ENCODE measurements at places on chromosomes 5 and 9.

- no peak for DNase-seq
Observed at GRCh38 chr9:113956901-113957300, 80.8 kb downstream of the ZNF618 start.

- DNase-seq: no peak
Observed at GRCh38 chr5:177372910-177373309, 11.3 kb upstream of the SLC34A1 start.

DNA sequence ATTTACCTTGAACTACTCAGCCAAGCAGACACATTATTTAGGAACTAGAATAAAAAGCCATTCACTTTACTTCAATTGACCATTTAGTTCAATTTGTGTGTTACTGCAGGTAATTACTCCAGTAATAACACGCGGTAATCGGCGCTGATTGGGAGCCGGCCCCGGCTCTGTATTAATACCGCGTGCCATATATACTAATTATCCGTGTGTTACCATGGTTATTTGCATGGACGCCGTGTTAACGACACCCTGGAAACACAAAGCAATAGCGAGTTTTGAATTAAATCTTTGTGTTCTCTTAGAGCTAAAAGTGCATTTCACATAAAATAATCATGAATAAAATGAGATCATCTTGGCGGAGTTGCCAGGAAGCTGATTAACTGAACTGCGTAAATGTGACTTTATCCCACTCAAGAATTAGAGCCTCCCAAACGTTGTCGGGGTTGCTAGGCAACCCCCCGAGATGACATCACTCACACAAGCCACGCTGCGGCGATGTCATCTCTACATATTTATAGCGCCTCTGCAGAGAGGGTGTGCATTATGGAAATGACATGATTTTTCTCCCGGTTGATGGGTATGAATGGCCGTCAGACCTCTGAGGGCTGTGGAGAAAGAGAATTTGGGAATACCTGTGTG is 41.4 kb upstream of the RNU6ATAC start:
- DNase-seq: no peak

DNA sequence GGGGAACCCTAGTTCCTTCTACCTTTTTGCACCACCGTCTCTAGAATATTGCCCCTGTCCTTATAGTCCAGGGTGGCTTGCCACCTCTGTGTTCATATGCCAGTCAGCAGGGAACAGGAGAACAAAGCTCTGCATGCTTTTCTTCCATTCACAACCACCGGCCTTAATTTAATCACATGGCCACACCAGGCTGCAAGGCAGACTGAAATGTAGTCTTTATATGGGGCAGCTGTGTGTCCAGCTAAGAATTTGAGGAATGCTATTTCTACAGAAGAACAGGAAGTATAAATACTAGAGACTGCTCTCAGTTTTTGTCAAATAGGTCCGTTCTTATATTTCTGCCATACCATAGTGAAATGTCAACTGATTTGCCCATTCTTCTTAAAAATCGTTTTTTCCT is 5.8 kb downstream of the C5orf22 start:
- no peak for DNase-seq

DNA sequence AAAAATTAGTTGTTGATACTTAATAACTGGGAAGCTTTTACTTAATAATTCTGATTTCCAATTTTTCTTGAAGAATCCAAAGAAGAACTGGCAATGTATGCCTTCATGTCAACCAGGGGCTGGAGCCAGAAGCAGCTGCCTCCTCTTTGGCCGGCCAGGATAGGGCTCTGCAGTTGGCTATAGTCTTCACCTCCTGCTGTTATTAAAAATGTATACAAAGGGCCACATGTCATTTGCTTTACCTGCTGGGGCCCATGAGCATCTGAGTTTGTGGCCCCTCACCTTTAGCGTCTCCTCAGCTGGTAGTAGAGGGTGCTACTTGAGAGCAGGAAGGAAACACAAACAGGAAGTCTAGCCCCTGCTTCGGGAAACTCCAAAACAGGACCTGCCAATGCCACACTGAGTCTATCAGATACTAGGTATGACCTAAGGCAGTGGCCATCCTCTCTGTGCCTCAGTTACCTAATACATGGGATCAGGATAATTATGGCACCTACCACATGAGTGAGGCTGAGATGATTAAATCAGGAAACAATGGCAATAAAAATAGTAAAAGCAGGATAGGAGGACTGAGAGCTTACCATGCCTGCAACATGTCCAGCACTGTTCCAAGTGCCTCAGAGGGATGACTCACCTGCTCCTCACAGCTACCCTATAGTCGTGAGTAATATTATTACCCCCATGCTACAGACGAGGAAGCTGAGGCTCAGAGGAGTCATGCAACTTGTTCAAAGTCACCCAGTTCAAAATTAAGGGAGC is 21.3 kb downstream of the CCDC69 start:
- peak; percentile 56 for DNase-seq

DNA sequence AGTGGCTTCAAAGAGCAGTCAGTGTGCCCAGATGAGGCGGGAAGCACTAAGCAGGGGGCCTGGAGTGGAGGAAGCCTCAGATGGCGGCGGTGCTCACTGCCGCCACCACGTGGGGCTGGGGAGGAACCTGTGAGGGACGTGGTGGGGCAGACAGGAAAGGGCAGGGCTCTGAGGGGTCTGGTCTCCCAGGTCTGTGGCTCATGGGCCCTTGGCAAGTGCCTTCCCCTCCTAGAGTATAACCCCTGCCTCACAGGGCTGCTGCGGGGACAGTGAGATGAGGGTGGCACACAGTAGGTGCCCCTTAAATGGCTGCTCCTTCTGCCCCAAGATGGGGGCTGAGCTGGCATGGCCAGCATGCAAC is 26.6 kb downstream of the NR5A1 start:
- no peak for DNase-seq

- DNase-seq: no peak
Observed at GRCh38 chr5:148760945-148761638, 65.3 kb upstream of the ADRB2 start.

DNA sequence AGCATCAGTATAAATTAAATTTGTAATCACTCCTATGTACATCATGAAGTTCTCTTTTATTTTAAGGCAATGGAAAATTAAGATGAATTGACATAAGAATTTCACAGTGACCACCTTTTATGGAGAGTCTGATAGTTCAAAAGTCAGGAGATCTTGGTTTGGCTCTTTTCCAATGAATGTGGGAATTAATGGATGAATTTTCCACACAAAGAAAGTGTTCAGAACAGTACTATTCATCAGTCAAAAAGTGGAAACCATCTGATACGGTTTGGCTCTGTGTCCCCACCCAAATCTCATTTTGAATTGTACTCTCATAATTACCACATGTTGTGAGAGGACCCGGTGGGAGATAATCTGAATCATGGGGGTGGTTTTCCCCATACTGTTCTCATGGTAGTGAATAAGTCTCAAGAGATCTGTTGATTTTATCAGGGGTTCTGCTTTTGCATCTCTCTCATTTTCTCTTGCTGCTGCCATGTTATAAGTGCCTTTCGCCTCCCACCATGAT is 24.5 kb downstream of the CCDC125 start:
- no peak for DNase-seq

DNA sequence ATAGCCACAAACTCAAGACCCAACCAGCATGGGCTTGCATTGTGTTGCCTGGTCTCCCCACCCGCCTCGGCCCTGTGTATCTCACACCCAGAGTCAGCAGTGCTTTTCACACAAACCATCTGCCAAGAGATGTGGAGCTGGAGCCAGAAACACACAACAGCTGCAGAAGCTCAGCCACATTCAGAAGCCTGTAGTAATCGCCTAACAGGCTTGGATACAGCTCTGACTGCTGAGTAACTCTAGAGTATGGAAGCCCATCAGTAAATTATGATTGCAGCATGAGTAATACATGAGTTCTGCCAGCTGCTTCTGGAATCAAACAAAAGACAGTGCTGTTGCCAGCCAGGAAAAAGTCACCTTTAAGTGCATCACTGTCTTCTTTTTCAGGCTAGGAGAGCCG is 16.0 kb downstream of the TEK start:
- no peak for DNase-seq

GRCh38 chr9:136969774-136970173 is 7.5 kb upstream of the PTGDS start:
- DNase-seq: no peak

DNA sequence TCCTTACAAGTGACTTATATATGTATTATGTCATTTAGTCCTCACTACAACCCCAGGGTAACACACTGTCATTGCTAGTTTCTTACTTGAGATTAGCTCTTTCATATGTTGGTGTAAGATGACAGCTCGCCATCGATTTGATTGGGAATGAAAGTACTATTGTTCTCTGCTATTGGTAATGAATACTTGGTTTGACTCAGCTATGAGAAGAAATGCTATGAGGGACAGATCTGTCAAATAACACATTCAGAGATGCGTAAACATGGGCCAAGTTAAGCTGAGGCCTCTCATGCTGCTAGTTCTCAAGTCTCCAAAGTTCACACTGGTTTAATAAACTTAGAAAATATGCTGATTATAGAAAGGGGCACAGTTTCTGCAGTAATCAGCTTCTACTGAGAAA is 142.7 kb downstream of the SGCD start:
- no peak for DNase-seq

DNA sequence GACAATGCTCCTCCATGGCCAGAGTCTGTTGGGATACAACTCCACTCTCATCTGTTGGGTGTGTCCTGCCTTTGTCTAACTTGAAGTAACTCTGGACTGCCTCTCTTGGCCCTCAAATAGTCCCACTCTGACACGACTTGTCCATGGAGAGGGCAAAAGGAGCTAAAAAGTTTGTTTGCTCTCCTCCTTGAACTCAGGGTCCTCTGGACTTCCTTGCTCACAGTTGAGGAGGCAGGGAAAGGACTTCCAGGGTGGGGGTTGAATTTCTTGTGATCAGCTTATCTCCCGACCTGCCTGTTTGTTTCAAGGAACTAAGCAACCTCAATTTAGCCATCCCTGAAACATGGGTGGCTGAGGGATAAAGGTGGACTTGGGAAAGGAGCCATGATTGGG is 11.7 kb downstream of the DNAJB5 start:
- DNase-seq: no peak

DNA sequence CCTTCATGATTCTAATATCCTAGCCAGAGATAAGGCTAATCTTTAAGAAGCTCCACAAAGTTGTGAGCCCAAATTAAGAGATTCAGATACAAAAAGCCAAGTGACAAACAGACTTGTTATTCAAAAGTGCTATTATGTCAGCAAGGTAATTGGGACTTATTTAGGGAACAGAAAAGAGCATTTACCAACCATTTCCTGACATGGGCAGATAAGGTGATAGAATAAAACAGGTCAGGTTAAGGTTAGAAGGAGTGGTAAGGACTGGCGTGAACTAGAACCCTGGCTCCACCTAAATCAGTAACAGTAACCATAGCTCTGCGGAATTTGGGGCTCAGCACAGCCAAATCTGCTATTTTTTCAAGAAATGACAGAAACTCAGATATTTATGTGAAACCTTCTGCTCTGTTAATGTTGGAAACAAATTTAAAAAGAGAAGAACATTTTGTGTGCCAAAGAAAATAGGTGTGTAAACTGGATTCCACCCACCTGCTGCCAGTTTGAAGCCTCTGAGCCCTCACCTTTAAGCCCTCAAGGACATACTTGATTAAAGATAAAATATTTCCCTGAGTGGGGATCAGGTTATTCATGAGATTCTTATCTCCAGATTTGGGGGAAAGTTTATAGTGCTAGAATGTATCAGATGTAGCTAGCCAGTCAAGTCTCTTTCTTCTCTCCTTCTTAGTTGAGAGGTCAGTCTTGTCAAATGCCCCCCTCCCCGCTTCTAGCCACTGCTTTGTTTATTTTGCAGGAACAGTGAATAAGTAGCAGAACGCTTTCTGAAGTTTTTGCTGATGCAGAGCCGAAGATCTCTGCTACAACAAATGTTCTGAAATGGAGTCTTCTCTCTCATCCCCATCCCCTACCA is 10.2 kb upstream of the ERMP1 start:
- DNase-seq: no peak

DNA sequence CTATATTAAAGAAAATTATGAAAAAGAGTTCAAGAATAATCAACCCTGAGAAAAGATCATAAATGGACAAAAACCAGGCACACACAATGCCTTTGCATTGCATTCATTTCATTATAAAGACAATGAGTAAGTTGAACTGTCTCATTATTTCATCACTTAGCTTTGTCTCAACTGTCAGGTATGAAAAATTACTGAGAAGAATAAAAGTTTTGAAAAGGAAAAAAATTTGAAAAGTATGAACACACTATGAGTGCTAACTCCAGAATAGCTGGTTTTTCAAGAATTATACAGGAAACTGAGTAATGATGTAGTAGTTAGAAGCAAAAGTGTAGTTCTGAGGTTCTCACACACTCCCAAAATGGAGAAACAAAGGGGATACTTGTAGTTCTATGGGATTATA is 16.3 kb upstream of the ANXA1 start:
- DNase-seq: no peak

GRCh38 chr5:120134944-120135343 is 329.2 kb upstream of the PRR16 start:
- DNase-seq: no peak

DNA sequence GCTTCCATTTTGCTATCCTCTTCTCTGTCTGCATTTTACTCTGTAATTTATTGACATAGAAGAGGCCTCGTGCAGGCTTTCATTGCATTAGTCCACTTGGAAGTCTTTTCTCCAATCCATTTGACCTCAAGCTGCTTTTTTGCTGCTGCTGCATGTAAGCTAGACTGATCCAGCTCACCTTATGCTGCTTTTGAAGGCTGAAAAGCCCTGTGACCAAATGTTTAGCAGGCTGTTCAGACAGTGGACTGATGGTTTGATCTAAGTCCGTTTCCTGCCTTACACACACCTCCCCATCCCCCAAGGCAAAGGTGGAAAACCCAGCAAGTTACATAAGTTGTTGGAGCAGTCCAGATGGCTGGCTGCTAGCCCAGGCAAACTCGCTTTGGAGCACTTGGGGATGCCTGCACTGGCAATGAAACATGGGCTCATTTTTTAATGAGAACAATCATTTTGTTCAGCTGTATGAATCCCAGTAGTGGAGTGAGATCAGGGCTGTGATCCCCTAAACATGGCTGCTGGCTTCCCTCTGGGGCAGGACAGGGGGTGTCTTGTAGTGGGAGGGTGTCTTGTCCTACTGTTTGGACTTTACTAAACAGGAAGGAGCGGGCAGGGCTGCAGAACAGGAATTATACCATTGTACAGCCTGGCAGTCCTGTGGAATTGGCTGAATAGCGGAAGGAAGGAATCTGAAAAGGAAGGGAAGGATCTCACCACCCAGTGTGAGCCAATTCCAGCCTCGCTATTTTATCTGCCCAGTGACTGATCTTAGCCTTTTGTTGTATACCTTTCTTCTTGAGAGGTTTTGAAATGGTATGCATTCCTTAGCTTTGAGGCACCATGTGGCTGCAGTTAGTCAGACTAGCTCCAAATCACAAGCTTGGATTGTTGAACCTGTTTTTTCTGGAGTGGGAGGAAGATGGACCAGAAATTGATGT is 212.0 kb downstream of the ARHGAP26 start:
- DNase-seq: no peak

- DNase-seq: no peak
Observed at GRCh38 chr5:5798041-5798440, 375.6 kb downstream of the ICE1 start.

GRCh38 chr9:33108472-33108871 is 32.0 kb upstream of the SMU1 start:
- no peak for DNase-seq

GRCh38 chr9:92180669-92181181 is 65.5 kb upstream of the SPTLC1 start:
- no peak for DNase-seq

Data from stimulated activated CD4-positive, alpha-beta T cell treated with anti-CD3 and anti-CD28 coated beads, Interleukin-4, amount 100 ng/mL, for 24 hours (primary cell).